ENCODE measurements at places on chromosomes 16 and 17.

DNA sequence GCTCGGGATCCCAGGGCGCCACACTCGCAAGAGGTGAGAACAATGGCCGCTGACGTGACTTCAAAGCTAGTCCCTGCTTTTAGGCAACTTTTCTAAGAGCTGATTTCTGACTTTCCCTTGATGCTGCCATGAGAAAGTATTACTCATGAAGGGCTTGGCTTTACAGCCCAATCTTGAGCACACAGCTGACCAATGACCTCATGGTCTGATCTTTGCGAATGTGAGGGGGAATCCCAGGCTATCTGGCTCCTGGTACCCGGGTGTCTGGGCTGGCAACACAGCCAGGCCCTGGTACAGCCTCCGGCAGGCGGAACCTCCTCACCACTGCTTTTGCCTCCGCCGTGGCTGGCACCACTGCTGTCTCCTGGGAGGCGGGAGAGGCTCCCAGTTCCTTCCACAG is 17.5 kb downstream of the NDUFAF8 start:
- DNase-seq = no peak

- DNase-seq = no peak
Observed at GRCh38 chr17:81859906-81860755, at the start of gene P4HB. TSS of gene P4HB (minus strand) at chr17:81860535. CDS start at chr17:81860471, 64 bp downstream.

GRCh38 chr16:9578459-9578858 is 487.0 kb downstream of the HAPSTR1 start:
- no peak for DNase-seq

GRCh38 chr17:42657824-42658588 is 1.1 kb upstream of the TUBG2 start:
- DNase-seq = no peak

DNA sequence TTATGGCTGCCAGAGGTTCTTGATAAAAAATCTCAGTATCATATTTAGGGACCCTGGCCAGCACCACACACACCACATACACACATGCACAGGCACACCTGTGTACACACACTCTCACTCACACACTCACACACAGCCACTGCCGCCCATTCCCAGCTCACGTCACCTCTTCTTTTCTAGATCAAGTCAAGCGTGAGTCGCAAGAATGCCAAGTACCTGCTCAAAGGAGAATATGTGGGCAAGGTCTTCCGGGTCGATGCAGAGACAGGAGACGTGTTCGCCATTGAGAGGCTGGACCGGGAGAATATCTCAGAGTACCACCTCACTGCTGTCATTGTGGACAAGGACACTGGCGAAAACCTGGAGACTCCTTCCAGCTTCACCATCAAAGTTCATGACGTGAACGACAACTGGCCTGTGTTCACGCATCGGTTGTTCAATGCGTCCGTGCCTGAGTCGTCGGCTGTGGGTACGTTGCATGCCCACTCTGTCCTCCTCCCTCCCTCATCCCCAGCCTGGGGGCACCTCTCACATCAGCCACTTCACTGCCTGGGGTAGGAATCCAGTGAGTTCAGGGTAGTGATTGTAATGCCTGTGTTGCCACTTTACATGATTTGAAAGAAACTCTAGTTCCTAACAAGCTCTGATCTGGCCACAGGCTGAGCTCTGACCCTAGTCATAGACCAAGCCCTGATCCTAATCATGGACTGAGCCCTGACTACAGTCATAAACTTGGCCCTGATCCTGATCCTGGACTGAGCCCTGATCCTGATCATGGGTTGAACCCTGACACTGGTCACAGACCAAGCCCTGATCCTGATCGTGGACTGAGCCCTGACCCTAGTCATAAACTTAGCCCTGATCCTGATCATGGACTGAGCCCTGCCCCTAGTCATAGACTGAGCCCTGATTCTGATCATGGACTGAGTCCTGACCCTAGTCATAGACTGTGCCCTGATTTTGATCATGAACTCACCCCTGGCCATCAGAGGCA is 20.4 kb downstream of the CDH5 start:
- no peak for DNase-seq

DNA sequence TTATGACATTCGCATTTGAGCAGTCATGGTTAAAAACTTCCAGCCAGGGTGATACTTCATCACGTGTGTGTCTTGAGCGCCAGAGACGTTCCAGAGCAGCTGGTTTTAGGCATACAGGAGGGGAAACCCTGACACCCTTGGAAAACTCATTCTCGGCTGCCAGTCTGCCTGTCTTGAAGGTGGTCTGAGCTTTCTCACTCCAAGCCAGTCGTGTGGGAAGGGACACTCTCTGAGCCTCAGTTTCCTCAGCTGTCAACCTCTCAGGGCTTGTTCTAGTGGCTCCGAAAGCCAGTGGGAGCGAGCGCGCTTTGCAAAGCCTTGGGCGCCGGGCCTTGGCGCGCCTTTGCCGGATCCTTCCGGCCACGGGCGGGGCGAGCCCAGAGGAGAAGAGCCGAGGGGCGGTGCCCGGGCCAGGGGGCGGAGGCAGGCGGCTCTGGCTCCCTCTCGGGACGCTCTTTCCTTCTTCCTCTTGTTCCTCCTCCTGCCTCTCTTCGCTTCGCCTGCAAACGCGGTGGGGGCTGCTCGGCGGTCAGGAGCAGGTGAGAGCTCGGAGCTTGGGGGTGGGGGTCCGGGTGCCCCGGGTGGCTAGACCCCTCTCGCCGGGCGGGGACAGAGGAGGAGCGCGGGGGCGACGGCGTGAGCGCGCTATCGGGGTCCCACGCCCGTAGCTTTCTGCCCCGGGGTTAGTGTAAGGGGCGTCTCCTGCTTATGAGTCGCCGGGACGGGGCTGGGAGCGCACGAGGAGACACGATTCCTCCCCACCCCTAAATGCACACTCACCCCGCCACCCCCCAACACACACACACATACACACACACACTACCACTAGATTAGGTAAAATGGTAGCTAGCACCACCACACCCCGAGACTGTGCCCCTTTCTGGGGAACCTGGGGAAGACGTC is at the start of gene LDAF1:
Gene LDAF1, plus strand, starts transcription at position 467 of the 903 bp plus-strand sequence. CDS start 2,509 bp downstream, outside the sequence.
- peak; percentile 24 for DNase-seq

DNA sequence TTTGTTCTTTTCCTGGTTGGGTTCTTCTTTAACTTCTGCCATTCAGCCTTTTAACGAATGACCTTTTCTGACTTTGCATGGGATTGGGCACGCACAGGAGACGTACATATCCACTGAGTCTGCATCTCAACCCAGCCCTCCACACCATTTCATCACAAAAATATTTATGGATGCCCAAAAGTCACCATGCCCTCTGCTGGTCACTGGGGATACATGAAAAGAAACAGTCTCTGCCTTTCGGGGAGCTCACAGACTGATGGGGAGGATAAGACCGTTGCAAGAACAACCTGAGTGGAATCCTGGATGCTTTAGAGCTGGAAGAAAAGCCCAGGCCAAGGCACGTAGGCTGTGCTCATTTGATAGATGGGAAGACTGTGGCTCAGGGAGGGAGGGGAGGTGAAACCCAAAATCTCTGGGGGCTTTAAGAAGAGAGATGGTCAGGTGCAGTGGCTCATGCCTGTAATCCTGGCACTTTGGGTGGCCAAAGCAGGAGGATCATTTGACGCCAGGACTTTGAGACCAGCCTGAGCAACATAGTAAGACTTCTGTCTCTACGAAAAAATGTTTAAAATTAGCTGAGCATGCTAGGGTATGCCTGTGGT is 7.9 kb upstream of the MT2A start:
- no peak for DNase-seq

- DNase-seq = no peak
Observed at GRCh38 chr17:71004413-71004812, 835.1 kb downstream of the KCNJ2 start.

DNA sequence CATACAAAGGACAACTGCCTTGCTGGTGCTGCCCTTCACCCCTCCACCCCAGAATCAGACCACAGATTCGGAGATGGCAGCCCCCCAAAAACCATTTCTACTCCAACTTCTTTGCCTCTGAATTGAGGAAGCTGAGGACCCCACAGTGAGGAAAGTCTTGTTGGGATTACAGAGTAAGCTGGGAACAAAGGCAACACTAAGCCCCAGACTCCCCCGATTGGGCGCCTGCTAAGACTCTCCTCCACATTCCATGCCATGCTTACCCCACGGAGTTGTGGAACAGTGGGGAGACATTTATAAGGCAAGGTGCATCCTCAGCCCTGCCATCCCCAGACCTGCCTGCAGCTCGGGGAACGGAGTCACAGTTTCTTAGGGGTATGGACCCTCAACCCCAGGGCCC is 1.9 kb downstream of the GIT1 start:
- no peak for DNase-seq

DNA sequence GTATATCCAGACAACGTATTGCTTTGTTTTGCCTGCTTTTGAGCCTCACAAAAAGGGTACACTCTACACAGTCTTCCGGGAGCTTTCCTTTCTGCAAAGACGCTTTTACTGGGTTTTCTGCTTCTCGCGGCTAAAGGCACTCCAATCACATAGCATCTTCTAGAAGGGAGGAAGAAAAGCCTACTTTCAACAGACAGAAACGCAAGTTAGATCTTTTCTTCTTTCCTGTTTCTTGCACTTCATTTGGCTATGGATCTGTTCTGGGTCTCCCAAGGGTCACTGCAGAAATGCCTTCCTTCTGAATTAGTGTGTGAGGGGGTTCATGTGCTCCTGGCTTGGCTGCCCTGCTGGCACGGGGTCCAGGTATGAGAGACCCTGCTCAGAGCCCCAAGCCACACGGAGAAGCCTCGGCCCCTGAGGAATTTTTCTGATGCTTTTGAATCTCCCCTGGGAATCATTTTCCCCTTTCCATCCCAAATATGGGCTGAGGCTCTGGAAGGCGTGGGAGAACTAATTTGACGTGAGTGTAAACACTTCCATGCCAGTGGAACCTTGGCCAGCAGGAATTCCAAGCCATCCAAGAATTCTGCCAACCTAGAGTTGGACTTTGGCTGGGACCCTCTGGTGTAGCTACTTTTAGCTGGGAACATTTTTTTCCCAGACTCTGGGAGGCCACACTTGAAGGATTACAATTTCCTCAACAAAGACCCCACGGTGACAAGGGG is 49.6 kb upstream of the NKD1 start:
- no peak for DNase-seq

DNA sequence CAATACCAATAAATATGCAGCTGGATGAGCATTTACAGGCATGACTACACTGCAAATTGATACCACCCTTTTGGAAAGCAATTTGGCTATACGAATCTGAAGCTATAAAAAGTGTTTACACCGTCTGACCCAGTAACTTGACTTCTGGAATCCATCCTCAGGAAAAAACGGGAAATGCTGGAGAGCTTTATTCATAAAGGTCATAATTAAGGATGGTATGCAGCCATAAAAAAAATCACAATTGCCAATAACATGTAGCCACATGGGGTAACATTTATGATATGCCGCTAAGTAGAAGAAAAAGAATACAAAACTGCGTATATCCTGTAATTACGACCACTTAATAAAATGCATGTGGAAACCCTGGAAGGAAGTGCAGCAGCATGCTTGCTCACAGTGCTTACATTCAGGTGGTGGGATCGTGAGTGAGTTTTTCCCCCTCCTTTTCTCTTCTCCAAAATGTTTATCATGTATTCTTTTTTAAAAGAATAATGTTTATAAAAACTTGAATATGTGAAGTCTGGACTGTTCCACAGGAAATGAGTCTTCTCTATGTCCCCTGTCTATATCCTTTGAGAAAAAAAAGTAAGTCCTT is 34.2 kb downstream of the COPRS start:
- no peak for DNase-seq

DNA sequence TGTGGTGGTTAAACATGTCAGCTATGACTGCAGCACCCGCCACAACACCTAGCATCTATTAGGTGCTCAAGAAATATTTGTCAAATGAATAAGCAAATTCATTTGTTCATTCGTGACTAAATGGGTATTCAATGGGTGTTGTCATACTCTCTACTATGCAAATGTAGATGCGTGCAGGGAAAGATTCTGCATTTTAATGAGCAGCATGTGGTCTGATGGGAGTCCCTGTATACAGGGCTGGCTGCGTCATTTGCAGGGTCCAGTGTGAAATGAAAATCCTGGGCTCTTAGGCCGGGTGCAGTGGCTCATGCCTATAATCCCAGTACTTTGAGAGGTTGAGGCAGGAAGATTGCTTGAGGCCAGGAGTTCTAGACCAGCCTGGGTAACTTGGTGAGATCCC is 97.5 kb downstream of the CACNG3 start:
- no peak for DNase-seq

DNA sequence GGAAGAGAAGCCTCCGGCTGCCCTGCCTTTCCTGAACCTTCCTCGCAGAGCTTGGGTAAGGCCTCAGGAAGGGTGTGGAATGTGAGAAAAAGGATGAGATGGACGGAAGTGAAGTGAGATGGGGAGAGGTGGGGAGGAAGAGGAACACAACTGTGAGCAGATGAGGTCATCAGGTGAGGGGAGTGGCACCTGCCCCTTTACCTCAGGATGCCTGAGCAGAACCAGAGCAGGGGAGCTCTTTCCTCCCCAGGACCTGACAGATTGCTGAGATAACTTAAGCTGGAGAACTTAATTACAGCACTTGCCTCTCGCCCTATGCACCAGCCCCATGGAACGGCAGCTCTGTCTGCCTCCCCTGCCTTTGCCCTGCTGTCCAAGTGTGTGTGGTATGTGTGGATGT is 29.8 kb downstream of the TMEM132E start:
- no peak for DNase-seq

DNA sequence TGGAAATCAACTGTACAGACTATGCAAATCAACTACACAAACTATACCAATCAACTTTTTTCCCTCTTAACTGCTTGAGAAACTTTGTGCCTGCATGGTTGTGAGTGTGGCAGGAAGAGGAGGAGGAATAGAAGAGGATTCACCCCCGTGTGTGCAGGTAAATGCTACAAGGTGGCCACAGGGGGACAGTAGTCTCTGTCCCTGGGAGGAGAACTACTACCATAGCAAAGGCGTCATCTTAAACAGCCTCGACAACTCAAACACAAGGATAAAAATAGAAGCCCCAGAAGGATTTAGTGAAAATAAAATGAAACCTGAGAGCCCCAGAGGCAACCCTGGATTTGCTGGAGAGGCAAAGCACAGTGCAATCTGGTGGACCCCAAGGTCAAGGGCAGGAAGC is 199.5 kb upstream of the DYNLRB2 start:
- DNase-seq = no peak

Measured in NCI-H2029 treated with DMSO at 0.1 percent for 48 hours (cell line).